ENCODE measurements at places on chromosomes 1 and 21.
A peak's percentile ranks its signal among the peaks of the same experiment; 100 is the strongest.

DNA sequence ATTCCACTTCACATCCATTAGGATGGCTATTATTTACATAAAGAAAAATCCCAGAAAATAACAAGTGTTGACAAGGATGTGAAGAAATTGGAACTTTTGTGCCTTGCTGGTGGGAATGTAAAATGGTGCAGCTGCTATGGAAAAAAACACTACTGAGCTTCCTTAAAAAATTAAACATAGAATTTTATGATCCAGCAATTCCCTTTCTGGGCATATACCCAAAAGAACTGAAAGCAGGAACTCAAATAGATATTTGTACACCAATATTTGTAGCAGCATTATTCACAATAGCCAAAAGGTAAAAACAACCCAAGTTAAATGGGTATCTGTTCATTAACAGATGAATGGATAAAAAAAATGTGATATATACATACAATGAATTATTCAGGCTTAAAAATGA lies 45.6 kb downstream of the WNT2B start:
- no peak for DNase-seq

DNA sequence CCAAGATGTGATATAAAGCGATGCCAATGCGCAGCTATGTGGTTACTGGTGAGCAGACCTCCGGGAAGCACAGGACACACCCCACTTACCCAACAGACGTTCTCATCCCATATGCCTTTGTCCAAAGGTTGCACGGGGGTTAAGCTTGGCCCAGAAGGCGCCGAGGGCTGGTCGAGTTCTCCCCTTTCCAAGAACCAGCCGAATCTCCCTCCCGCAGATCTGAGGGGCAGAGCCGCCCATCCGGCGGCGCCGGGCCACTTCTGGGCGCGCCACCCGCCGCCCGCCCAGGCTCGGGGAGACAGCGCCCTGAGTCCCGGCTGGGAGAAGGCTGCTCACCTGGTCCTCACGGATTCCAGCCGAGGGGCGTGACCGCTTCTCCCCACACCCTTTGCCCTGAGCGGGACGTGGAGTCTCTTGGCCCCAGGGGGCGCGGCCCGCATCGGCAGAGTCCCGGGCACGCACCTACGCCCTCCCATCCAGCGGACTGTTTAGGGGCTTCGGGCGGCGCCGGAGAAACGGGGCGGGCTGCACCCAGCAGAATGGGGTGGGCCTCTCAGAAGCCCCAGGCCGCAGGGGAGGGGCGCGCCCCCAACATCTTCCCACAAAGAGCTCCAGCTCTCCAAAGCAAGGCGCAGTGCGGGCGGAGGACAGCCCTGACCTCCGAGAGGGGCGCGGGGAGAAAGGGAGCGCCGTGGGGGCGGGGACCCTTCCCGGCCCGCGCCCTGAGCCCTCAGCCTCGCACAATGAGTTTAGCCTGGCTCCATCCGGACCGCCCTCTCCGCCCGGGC lies 615 bp downstream of the GPR161 start:
- DNase-seq, result peak; percentile 36

DNA sequence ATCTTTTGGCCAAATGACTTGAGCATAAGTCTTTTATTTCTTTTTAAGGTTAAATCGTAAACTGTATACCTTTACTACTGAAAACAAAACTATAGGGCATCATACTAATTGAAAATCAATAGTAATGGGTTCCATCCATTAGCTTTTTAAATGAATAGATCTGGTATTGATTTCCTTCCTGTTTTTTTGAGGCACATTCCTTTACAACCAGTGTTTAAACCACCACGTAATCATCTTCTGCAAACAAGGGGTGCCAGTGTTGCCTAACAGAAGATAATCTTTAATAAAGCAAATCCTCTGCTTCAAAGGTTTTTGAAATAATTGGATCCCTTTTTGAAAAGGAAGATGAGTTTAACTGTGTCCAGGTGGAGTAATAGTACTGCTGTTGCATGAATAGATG lies 48.7 kb upstream of the ANGPTL1 start:
- no peak for DNase-seq

DNA sequence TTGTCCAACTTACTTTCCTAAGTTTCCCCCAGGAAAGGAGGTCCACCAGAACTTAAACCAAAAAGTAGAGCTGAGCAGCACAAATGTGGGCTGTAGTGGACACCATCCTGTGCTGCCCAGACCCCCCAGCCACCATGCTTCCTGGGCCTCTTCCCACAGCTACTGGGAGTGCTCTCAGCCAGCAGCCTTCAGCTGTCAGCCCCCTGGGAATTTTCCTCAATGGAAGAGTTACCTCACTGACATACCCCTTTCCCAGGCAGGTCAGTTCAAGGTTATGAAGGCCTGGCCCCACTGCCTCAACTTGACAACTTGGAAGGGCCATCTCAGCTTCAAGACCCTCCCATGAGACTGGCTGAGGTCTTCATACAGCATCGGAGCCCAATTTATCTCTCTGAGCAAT lies 47.7 kb downstream of the CDCP2 start:
- peak; percentile 7 for DNase-seq

GRCh38 chr1:61956016-61956645 lies 213.9 kb downstream of the PATJ start:
- DNase-seq, result no peak

DNA sequence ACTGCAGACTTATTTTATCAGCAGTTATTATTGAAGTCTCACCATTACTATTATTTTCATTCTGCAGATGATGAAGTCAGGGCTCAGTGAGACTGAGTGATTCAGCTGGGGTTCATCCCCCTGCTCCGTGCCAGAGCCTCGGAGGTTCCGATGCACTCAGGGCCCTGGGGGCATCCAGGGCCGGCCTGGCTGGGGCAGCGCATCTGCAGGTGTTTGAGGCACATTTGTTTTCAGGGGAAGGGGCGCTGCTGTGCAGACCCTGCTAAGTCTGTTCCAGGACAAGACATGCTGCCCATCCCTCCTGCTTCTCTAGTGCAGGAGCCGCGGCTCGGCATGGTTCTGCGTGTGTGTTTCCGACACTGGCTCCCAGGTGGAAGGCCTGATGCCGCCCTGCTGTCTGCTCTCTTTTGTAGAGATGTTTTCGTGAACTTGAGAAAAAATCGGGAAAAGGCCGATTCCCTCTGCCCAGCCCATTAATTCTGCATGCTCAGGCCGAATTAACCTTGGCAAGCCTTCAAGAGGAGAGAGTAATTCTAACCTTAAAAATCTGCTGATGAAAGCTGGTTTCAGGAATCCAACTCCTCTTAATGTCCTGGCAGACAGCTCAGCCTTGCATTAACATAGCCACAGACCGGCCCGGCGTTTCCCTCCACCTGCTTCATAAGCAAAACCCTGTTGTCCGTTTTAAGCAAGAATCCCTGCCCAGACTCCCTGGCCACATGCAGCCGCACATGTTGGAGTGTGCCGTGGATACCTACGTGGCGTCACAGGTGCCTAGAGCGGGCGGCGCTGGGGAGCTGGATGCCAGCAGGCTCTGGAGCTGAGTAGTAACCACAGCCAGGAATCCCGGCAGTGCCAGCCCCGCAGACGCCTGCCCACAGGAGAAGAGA lies 316.0 kb upstream of the VAMP3 start:
- DNase-seq, result no peak

DNA sequence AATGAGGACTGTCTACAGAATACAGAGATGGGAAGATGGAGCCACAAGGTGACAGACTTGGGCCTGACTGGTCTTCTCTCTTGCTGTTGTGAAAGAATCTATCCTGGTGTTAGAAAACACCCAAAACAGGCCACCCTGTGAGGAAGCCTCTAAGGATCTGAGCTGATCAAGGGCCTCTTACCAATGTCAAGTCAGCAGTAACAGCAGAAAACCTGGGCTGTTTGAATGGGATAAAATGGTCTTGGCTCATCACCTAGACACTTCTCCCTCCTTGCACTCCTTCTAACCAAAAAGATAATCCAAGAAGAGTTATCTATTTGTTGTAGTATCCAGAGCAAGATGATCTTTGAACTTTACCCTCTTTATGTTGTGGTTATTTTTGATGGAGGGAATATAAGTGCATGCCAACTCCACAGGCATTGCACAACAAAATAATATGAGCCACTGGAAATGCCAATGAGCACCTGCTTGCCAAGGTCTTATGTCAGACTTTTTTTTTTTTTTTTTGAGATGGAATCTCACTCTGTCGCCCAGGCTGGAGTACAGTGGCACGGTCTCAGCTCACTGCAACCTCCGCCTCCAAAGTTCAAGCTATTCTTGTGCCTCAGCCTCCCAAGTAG lies 32.8 kb upstream of the ZNF281 start:
- no peak for DNase-seq
